ENCODE measurements at places on chromosomes 12 and 14.

DNA sequence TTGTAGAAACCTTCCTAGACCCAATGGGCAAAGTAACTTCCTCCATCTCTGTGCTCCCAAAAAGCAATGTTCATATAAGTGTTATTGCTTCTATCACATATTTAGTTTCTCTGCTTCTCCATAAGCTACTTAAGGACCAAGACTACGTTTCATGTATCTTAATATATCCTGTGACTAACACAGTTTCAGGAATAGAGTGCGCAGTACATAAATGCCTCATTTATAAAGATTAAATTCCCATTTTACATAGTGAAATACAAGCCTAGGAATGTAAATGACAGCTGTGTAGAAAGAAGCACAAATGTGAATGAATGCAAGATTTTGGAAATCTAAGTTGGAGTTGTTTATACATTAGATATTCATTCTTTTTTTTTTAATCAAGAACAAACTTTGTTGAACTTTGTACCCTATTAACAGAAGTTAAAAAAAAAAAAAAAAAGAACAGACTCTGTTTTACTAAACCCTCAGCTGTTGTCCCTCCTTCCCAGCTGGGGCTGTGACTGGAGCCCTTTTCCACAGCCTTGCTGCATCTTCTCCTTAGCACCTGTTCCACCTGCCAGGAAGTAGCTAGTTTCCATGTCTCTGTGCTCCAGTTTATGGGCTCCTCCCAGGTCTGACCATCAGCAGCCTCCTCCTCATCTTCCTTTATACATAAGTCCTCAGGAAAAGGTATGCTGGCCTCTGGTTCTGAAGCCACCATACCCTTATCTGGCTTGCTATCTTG, 7.0 kb upstream of the METTL17 start:
- DNase-seq = no peak

DNA sequence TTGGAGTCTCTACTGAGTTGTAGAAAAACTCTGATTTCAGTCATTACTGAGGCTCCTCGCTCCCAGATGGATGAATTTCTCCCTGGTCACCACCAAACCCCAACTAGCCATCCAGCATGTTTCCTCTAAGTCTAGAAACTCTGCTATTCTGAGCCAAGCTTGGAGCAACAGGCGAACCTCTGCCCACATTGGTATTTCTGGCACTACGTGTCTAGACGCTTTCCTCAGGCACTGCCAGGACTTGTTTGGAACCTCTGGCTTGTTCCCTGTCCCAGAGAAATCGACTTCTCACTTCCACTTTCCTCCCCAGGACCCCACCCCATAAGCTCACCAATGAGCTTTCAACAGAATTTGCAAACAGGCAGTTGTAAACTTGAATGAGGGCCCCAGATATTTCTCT, 27.6 kb downstream of the WSCD2 start:
- DNase-seq = no peak

- DNase-seq = no peak
These were observed 264.2 kb upstream of the KITLG start for GRCh38 chr12:88844426-88844825.

DNA sequence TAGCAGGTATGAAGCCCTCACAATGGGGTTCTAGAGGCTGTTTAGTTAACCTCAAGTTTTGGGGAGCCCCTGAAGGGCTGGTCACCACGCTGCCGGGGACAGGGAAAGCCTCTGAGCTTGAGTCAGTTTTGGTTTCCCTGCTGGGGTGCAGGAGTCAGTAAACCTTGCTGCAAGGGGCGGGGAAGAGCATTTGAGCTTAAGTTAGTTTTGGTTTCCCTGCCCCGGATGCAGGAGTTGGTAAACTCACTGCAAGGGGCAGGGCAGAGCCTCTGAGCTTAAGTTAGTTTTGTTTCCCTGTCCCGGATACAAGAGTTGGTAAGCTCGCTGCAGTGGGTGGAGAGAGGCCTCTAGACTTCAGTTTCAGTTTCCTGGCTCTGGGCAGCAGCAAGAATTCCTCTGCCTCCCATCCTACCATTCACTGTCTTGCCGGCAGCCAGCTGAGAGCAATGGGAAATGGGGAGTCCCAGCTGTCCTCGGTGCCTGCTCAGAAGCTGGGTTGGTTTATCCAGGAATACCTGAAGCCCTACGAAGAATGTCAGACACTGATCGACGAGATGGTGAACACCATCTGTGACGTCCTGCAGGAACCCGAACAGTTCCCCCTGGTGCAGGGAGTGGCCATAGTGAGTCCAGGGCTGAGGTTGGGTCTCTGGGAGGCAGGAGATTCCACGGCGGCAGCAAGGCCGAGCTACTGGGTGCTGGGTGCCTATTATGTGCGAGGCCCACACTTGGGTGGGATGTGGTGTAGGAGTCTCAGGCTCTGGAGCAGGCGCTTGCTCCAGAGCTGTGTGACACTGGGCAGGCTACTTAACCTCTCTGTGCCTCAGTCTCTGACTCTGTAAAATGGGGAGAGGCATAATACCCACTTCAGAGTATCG, at the start of gene OAS2:
TSS of gene OAS2 (plus strand) at position 357 of the 878 bp plus-strand sequence. CDS start at position 447, 90 bp downstream.
- DNase-seq = no peak

DNA sequence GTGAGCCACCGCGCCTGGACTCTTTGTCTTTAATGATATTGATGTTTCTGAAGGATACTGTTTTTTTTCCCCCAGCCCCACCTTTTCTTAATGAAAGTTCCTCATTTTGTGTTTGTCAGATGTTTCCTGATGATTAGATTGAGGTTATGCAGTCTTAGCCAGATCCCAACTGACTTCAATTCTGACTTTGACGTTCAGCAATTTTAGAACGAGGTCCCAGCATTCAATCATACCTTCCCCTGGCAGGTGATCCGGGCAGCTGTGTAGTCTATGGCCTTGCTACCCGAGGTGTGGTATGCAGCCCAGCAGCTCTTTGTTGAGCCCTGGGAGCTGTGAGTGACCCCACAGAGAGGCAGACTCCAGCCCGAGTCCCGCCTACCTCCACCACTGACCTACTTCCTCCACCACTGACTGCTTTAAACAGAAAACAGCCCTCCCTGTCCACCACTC, 82.7 kb downstream of the LGMN start:
- no peak for DNase-seq

DNA sequence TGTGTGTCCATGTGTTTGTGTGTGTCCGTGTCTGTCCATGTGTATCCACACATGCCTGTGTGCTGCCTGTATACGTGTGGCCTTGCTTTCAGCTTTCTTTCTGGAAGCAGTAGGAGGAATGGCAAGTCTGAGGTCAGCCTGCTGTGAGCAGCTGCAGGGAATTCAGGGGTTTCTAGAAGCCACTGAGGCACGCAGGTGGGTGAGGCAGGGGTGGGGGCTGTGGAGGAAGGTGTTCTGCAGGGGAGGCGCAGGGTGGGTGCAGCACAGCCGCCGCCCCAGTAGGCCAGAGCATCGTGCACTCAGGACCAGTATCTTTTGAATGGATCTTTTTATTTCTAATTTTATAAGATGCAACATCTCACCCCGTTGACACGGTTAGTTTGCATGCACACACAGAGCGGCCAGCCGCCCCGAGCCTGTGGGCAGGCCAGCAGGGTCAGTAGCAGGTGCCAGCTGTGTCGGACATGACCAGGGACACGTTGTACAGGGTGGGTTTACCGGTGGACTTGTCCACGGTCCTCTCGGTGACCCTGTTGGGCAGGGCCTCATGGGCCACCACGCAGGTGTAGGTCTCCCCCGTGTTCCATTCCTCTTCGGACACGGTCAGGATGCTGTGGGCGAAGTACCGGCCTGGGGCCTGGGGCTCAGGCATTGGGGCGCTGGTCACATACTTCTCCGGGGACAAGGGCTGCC, 327.7 kb downstream of the TMEM121 start:
- no peak for DNase-seq

GRCh38 chr14:76772300-76773187, 11.3 kb downstream of the VASH1 start:
- DNase-seq = no peak

- DNase-seq = no peak
These were observed 7.3 kb downstream of the DYRK2 start for GRCh38 chr12:67655829-67656228.

DNA sequence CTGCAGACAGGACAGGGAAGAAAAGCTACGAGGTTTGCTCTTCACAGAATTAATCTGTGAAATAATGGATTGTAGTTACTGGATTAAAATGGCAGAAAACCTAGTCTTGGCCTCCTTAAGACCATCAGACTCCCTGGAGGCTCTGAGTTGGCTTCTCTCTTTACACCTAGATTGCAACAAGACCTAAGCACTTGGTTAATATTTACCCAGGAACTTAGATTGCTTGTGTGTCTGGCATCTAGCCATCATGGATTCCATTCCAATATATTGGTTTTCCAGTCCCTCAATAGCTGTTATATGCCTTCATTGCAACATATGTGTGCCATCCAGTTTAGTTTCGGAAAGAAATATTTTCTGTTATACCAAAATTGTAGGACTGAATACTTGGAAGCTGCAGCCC, 1.9 kb upstream of the GTF2A1 start:
- no peak for DNase-seq

- no peak for DNase-seq
These were observed 7.3 kb downstream of the STAC3 start for GRCh38 chr12:57243521-57244311.

- no peak for DNase-seq
These were observed 494.3 kb upstream of the USP15 start for GRCh38 chr12:61765926-61766325.

DNA sequence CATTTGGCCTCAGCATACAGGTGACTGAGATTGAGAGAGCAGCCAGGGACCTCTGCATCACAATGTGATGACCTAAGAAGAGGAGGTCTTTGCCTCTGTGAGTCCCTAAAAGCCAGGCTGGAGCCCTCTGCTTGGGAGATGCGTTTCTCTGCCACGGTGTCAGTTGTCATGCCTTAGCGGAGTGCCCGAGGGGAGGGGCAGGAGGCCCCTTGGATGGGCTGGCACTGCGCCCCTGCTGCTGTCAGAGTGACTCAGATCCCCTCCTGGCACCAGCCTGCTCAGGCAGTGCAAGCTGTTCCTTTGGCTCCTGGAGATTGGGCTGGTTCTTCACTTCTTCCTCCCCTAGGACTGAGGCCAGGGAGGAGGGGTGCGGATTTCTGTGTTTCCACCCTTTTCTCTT, 64.9 kb upstream of the KCNA5 start:
- no peak for DNase-seq

DNA sequence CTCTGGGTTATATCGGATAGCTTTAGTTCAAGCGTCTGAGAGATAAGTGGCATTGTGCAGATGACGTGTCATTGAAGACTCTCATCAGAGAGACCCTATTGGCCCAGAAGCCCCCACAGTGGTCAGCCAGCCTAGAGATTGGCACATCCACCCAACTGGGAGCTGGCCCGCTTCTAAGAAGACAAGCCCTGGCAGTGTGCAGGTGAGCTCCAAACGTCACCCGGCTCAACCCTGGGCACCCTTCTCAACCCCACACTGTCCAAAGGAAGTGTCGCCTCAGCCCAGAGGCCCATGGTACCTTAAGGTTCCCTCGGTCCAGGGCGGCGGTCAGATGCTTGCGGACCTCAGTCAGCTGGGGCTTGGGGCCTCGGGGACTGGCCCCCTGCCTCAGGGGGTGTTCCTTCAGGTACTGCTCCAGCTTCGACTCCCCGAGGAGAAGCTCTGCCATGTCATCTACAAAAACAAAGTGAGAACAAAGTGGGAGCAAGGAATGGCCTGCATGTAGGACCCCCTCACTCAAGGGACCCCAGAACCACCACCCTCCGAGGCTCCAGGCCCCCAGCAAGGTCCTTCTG, 30.3 kb downstream of the TTC7B start:
- DNase-seq = no peak

DNA sequence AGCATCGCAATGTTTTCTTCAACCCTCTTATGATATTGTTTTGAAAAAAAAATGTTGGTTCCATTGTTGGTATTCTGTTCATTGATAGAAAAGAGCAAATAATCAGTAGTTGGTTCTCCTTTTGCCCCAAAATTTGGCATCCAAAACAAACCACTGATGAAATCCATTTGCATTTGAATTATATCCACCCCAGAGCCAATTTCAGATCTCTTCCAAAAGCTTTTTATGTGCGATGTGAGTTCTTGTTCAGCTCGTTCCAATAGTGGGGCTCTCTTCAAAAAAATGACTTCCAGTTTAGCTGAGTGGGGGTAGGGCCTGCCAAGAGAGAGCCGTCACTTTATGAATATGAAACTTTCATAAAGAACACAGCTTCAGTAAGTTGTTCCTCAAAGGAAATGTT, 130.7 kb downstream of the DIO2 start:
- DNase-seq = no peak

DNA sequence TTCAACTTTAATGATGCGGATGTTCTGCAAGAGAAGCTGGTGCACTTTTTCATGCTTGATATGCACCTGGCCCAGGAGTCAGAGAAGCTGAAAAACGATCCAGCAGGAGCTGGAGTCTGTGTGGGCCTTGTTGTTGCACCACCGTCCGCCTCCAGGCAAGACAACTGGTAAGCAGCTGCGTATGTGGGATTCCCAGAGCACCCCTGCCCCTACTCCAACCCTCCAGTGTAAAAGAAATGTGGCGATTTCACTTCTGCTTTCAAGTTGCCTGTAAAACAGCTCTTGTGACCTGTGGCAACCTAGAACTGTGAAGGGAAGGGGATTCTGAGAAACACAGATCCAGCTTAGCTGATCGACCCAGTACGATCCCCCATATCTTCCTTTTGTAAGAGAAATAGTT, 154.1 kb upstream of the PELI2 start:
- DNase-seq = no peak

- no peak for DNase-seq
These were observed 2.1 kb downstream of the TINF2 start for GRCh38 chr14:24240110-24240918.

DNA sequence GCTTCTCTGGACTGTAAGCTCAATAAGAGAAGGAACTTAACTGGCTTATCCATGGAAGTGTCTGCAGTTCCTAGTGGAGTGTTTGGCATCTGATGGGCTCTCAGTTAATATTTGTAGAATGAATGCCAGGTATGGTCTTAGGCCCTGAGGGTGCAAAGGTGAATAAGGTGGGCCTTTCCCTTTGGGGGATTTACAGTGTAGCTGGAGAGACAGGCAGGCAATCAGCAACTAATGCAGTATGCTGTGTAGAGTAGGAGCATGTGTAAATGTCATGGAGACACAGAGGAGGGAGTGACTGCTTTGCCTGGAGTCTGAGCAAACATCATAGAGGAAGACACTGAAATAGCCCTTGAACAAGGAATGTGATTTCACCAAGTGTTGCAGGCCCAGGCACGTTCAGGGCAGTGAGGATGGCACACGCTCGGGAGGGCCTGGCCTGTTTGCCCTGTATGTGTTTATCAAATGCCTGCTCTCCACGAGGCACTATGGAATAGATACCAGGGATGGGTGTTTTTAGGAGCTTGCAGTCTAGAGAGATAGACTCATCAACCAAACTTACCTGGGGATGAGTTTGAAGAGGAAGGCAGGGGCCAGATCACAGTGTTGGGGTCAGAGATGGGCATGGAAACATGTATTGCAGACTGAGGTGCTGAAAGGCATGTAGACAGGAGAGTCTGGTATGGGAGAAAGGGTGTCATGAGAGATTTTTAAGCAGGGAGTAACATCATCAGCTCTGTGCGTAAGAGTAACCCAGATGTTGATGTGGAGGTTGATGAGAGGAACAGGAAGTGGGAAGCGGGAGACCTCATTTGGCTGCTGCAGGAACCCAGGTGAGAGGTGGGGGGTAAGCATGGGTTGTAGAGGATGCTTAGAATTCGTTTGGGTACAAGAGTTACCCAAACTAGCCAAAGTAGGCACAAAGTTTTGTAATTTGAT, 54.1 kb downstream of the PLXNC1 start:
- DNase-seq = no peak
